Activated naive CD8-positive, alpha-beta T cell treated with anti-CD3 and anti-CD28 coated beads for 36 hours (primary cell): ENCODE measurements at places on chromosomes 3 and 15. TPM values are rescaled to one million over a fixed set of nuclear protein-coding genes. Genes with fewer than 3 reads are reported as not detected.
A peak's percentile ranks its signal among the peaks of the same experiment; 100 is the strongest.

GRCh38 chr3:44920081-44920480, 45.7 kb downstream of the TGM4 start:
- no peak for DNase-seq

DNA sequence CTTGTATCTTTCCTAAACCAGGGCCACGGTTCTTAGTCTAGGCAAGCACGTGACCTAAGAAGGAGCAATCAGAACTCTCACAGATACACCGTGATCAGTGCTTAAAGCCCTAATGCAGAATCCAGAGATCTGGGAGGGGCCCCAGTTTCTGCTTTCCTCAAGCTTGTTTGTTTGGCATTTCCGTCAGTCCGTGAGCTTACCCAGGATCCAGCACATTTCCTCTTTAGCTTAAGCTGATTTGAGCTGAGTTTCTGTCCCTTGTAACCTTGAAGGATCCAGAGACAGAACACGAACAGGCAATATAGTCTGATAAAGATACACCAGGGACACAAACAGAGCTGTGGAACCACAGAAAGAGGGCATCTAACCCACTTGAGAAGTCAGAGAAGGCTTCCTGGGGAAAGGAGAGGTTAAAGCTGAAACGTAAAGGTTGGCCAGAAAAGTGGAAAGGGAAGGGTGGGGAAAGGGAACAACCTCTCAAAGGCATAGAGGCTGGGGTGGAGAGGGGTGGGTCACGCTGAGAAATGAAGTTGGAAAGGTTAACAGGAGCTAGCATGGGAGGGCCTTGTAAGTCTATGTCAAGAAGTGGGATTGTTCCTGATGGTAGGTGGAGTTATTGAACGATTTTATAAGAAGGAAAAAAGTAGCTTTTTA, 42.1 kb upstream of the RARB start:
- no peak for DNase-seq

GRCh38 chr3:185825639-185826481, 1.0 kb upstream of the IGF2BP2 start:
- DNase-seq: peak; percentile 56

DNA sequence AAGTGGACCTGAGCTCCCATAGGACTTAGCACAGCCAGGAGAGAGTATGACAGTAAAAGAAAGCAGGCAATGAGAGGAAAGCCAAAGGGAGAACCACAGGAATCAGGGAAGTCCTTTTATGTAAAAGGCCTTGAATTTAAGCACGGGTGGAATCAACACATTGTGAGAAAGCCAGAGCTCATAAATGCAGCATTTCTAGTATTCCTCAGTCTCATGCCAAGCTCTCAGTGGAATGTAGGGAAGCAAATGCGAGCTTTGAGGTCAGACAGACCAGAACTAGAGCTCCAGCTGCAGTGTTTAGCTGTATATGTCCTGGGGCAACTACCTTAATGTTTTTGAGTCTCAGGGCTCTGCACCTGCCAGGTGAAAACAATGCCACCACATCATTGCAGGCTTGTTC, 132.1 kb upstream of the TRIM42 start:
- DNase-seq: no peak

DNA sequence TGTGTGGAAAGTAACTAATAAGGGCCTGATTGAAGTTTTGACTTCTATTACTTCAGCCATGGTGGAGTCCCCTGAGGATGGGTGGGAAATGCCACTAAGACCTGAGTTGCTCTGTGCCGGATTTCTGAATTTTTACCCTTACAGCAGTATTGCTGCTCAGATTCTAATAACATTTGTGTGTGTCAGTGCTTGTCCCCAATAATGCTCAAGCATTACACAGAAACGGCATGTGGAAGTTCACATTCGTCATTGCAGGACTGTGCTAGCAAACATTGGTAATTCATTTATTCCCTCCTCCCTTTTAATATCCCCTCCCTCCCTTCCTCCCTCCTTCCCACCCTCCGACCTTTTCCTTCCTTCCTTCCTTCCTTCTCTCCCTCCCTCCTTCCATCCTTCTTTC, 484.5 kb upstream of the ONECUT1 start:
- DNase-seq: no peak

DNA sequence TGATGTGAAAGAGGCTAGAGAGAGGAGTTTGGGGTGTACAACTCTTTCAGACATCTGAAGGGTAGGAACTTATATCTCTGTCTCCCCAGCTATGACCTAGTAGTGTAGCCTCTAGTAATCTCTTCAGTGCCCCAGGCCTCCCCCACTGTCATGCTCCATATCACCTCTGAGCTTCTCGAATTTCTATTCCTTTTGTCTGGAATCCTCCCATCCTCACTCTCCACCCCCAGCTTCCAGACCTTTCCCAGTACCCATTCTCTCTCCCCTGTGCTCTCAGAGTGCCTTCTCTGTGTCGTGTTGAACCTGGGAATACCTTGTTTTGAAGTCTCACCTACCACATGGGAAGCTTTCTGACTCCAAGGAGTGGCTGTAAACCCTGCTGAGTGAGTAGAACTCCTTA, 3.6 kb upstream of the RBPMS2 start:
- DNase-seq: no peak

DNA sequence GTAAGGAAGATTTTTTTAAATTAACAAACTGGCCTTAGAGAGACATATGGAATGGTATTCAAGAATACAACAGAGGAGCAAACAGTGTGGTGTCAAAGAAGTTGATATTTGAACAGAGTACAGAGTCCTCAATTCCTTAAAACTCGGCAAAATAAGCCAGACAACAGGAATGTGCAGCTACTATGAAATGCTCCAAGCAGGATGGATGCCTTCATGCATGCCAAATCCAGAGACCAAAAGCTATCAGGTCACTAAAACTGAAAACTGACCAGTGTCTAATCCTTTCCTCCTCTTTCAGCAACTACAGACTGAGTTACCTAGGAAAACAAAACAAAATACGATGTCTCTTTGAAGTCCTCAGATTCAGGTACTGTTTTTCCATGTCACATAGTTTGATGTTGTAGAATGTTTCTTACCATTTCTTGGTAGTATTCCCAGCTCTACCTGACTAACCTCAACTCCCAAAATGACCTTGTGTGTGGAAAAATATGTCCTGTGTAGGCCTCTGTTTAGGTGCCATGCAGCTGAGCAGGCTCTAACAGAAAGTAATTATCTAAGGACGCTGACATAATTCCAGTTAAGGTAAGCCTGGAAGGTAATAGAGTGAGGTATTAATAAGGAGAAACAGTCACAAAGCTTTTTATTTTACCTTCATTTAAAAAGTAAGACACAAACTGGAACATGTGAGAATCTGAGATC, 46.9 kb downstream of the TBL1XR1 start:
- no peak for DNase-seq

DNA sequence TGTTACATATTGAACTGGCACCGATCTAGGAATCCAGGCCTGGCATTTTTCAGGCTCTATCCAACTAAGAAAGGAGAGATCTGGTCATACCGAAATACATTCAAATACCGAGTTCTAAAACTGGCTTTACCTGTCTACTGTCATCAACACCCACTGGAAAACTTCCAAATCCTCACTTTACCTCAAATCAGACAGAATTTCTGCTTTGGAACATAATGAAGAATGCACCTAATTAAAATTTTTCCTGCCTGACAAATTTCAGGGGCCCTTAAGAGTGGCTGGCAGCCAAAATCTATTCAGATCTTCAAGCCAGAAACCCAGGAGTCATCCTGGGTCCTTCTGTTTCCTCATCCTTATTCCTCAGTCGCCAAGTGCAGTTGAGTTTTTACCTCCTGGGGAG, 198.6 kb upstream of the FEZF2 start:
- DNase-seq: no peak

DNA sequence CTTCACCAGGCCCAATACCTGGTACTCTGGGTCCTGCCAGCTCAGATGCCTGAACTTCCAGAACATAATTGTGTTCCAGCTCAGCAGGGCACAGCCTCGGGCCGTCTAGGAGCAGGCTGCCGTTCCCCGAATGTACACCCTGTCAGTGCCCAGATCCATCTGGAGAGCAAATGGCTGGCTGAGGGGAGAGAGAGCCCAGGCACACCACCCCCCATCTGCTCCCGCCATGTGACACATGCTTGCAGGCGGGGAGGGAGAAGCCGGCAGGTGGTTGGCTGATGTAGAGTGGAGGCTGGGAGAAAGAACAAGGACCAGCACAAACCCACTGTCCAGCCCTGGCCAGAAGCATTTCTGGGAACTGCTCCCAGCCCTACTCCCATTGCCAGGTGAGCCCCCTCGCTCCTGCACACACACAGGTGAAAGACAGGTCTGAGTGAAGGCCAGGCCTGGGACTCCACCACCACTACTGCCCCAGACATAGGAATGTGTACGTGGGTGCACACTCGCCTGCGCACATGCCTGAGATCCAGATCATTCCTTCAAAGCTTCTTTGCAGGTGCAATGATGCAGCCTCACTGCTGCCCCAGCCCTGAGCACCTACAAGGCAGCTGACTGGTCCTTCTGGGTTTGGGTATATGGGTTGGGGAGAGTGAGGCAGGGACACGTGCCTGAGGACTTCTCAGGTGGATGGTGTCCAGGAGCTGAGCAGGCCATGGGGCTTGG, 53.5 kb downstream of the SEMA5B start:
- DNase-seq: no peak

PLSCR2 gene
- not detected for total RNA-seq

ANKRD63 gene
- not detected for total RNA-seq

FRMD4B gene
- 6.1 TPM for total RNA-seq

UCN2 gene
- total RNA-seq: not detected
